ENCODE measurements at places on chromosomes 4 and X.

DNA sequence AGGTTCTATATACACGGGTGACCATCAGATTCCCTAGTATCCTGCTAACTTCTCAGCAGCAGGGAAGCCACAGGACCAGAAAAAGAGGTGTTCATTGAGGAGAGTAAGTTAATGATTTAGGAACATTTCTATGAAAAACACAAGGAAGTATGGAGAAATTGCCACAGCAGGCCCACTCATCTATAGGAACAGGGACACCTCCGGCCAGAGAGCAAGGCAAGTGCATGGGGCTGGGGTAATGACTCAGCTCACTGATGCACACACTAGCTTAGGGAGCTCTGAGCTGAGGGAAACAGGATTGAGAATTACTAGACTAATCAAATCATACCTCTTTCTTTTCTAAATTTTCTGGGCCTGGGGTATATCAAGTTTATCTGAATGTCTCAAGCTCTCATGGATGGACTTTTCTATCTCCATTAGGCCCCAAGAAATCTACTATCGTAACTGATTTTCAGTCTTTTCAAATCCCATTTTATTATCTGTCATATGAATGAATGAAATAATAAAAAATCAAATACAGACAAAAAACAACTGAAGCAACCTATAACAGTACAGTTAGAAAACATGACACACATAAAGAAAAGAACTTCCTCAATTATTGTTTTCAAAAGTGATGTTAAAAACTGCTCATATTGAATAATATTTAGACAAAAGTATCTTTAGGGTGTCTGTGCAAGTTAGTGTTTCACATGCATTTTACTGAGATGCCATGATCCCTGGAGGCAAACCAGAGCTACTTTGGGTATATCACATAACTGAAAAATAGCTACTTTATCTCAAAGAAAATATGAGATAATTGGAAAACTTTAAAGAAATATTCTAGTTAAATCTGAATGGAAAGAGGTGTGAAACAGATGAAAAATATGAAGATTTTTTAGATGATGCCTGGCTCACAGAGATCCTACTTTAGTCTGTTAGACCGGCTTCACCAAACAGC, 89.8 kb downstream of the FBXO8 start:
- DNase-seq: no peak
- no peaks in the 10 kb centered on the region for H3K36me3 ChIP-seq

DNA sequence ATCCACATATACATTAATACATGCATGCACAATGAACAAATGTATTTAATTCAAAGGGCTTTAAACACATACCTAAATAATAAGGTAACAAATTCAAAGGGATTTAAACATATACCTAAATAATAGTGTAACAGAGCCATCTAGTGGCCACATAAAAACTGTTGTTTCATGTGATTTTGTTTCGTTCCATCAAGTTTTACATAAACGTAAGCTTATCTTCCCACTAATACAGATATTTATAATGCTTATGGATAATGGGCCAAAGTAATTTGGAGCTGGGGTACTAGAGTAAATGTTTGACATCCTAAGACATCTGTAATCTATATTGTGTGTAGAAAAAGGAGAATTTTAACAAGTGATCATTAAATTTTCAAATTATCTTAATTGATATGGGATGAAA, 82.3 kb downstream of the PRSS12 start:
- no peak overlapping the region for H3K4me3 ChIP-seq
- peak; percentile 63 for DNase-seq
- 0 out of 2 replicates have a peak, but pooled peaks cover 7% of the 10 kb centered on the region for H3K4me1 ChIP-seq
- H3K27ac ChIP-seq: no peak overlapping the region

DNA sequence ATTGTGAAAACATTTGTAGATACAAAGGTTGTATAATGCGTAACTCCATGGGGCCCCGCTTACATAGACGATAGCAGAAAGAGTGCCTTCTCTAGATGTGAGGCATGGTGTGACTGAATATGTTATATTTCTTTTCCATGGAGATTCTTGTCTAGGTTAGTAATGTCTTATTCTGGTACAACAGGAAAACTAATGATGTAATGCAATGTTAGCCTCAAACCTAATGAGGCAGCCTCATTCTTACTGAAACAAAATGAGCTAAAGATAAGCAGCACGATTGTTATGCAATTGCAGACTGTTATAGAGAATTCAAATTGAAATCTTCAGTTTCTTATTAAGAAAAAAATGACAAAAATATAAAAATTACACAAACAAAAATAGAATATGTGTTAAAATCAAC, 171.1 kb upstream of the ANKRD50 start:
- no peak for DNase-seq
- H3K27me3 ChIP-seq: no peaks in the 10 kb centered on the region
- H3K4me3 ChIP-seq: no peak overlapping the region
- H3K36me3 ChIP-seq: no peaks in the 10 kb centered on the region
- no peaks in the 10 kb centered on the region for H3K4me1 ChIP-seq
- H3K27ac ChIP-seq: no peak overlapping the region

GRCh38 chrX:119235872-119236622, at the start of gene PGRMC1:
PGRMC1 (plus strand) TSS chrX:119236285; CDS start chrX:119236364, 79 bp downstream.
- peak; percentile 76 for DNase-seq
- H3K4me3 ChIP-seq: peak within 1 kb of the TSS; percentile 80
- H3K4me1 ChIP-seq: no peaks in the 10 kb centered on the region
- peak within 1 kb of the TSS; percentile 43 for H3K27ac ChIP-seq

GRCh38 chrX:114372937-114373336, 210.9 kb upstream of the HTR2C start:
- H3K4me3 ChIP-seq: no peak overlapping the region
- H3K27me3 ChIP-seq: no peaks in the 10 kb centered on the region
- DNase-seq: no peak

- H3K36me3 ChIP-seq: no peaks in the 10 kb centered on the region
- peaks cover 13% of the 10 kb centered on the region for H3K4me1 ChIP-seq
- no peaks in the 10 kb centered on the region for H3K27me3 ChIP-seq
- DNase-seq: no peak
- H3K4me3 ChIP-seq: no peak overlapping the region
These were observed 37.4 kb upstream of the NDP start for GRCh38 chrX:44010626-44011025.

DNA sequence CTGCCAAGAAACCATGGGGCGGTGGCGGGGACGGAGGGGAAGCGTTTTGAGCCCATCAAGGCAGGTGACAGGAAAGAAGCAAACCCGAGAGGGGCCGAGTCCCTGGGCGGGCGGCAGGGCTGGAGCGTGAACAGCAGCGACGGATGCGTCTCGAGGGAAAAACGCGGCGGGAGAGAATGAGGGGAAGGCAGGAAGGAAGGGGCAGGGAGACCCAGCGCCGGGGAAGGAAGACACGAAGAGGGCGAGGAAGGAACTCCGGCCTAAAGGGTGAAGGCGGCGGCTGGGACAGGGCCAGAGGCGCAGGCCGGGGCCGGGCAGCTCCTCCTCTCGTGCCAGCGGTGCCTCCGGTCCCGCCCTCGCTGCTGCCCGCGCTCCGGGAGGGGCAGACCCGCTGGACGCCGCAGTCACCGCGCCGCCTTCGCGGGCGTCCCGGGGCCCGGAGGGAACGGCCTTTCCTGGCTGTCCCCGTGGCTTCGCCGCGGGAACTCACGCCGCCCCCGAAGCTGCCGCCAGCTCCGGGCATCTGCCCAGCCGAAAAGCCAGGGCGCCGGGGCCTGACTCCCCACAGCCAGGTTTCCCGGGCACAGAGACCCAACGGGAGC, 751 bp upstream of the RGS12 start:
- peaks cover 5% of the 10 kb centered on the region for H3K4me1 ChIP-seq
- H3K36me3 ChIP-seq: no peaks in the 10 kb centered on the region
- H3K27me3 ChIP-seq: peaks cover 3% of the 10 kb centered on the region
- peak overlapping the region; percentile 29 for H3K27ac ChIP-seq
- DNase-seq: peak; percentile 49
- peak overlapping the region; percentile 91 for H3K4me3 ChIP-seq

DNA sequence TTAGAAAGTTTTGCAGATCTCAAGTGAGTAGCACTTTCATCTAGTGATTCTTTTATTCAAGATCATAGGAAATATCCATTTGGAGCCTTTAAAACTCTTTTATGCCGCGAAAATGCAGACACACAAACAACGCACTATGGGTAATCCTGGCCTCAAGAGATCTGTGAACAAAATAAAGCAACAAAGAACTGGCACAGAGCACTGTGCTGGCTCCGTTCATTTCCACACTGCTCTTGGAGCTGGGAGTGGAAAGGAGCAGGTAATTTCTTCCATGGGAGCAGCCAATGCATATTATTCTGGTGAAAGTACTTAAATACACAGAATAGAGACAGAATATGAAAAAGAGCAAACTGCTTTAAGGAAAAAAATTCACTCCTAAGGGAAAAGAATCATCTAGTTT, 172.7 kb upstream of the FRG1 start:
- no peaks in the 10 kb centered on the region for H3K4me1 ChIP-seq
- no peak overlapping the region for H3K4me3 ChIP-seq
- H3K27ac ChIP-seq: no peak overlapping the region
- H3K36me3 ChIP-seq: no peaks in the 10 kb centered on the region
- H3K27me3 ChIP-seq: no peaks in the 10 kb centered on the region
